ENCODE measurements at places on chromosomes 7 and 10.

GRCh38 chr7:115005251-115005650 lies 83.4 kb downstream of the MDFIC start:
- no peak for DNase-seq

DNA sequence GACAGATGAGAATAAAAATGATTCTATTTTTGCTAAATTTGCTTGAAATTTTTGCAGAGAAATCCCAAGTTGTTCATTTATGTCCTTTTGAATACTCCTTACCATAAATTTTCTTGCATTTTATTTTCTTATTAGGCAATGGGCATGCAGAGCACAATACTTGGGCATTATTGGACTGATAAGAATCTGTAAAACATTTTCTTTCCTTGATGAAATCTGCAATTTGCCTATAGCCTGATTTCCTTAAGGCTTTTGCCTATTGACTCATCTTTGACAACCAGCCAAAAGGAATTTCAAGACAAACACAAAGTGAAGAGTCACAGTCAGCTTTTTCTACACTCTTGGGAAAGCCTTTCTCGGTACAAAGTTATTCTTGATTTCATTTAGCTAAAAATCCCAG lies 30.5 kb upstream of the GNAT3 start:
- peak; percentile 95 for DNase-seq

DNA sequence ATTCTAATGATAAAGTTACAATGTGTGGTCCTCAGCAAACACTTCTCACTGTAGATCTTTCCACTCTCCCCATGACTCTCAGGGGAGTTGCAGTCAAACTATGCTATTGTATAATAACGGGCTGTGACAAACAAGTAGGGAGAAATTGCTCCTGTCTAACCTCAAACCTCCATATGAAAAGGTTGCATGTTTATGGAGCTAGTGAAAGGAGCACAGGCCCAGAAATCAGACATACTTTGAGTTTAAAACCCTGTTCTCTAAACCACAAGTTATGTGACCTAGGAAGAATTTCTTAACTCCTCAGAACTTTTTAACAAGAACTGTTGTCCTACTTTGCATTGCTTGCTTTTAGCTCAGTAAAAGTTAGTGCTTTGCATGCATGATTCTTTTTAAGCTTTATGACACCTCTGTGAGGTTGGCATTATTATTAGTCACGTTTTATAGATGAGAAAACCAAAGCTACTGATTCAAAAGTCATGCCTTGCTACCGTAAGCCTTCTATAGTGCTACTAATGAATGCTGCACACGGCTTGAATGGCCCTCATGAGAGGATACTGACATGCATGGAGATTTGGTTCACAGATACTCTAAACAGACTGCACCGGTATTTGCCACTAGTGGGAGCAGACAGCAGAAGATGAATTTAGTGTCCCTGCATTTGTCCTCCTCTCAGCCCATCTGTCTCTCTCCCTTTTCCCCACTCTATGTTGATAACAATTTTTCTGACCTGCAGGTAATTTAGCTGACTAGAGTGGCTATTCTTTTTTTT lies 129.5 kb upstream of the PCGF5 start:
- peak; percentile 15 for DNase-seq

- no peak for DNase-seq
These were observed 46.7 kb upstream of the MDFIC start for GRCh38 chr7:114875186-114875585.

GRCh38 chr10:34206935-34207268 lies 608.2 kb downstream of the PARD3 start:
- DNase-seq, result no peak

- DNase-seq, result no peak
These were observed 54.1 kb downstream of the HK1 start for GRCh38 chr10:69332278-69333010.

- DNase-seq, result no peak
These were observed 20.8 kb upstream of the JCAD start for GRCh38 chr10:30080161-30080560.

DNA sequence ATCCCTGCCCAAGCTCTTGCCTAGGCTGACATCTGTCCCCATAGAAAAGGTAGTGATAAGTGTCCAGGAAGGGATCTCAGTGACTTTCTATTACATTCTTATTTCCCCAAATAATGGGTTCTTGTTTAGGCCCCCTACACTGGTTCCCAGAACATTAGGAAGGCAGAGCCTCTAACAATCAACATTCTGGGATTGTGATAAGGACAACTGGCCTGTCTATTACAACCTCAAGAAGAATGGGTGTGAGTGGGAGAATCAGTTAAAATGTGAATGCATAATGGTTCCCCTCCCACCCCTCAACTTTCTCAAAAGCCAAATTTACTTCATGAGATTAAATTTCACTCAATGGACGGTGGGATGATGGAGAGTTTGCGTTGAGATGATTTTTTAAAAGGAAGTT lies 6.4 kb upstream of the ANKRD1 start:
- DNase-seq, result no peak

DNA sequence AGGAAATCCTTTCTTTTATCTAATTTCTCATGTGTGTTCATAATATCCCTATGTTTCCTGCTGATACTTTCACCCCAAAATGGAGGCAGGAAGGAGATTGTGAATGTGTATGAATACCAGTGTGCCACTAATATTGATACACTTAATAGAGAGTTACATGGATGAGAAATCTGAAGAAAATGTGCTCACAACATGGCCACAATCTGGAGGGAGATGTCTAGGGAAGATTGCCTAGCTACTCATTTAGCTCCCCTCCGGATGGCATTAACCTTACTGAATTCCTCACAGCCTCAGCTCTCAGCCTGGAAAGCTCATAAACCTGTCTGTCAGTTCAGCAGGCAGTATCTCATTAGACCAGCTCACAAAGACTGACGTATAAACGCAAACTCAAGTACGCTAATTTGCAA lies 23.4 kb upstream of the DMTF1 start:
- no peak for DNase-seq

DNA sequence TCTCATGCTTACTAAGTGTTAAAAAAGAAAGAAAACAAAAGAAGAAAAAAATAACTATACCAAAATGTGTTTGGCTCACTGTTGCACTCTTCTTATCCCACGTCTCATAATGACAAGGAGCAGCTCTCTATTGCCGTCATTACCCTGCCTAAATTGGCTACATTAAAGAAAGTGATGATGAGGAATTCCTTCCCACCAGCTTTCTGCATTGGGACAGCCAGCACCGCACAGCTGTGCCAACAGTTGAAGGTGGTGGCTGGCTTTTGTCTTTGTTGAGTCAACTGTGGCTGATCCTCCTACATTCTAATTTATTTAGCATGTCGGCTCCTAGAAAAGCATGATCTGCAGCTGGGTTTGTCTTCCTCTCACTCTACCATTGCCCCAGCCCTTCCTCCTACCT lies 751.8 kb downstream of the KCNMA1 start:
- DNase-seq, result no peak

DNA sequence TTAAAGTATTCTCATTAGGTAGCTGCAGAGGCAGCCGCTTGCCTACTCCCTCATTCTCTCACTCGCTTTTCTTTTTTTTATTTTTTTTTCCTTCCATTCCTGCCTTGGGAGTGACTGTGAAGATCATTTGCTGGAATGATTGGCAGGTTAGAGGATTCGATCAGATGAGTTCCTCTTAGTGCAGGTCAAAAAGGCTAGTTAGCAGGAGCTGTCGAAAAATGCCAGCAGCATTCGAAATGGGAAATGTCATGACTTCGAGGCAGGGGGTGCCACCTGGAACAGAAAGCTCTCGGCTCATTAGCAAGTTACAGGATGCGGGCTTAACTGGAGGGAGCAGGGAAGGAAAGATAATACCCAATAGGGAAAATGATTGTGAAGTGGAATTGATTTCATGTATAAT lies 137.5 kb upstream of the FZD1 start:
- no peak for DNase-seq

GRCh38 chr10:50394832-50395231 lies 143.5 kb upstream of the ASAH2 start:
- DNase-seq, result no peak

- peak; percentile 88 for DNase-seq
These were observed 84.9 kb downstream of the CHRM2 start for GRCh38 chr7:136953386-136953785.

DNA sequence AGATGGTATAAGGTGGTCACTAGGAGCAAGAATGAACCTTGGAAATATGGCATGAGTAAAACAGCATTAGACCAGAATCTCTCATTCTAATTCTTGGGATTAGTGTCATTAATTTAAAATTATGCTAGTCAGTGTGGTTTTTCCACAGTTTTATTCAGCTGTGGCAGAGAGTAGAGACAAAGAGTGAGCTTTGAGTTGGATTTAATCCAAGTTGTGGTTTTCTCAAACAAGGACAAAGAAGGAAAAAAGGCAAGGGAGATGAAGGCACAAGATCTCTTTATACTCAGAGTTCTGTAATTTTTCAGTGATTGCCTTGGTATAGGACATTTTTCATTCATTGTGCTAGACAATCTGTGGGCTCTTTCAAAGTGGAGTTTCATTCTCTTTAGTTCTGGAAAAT lies 28.2 kb upstream of the AKAP9 start:
- peak; percentile 66 for DNase-seq

GRCh38 chr7:105429746-105430612 lies 41.3 kb upstream of the SRPK2 start:
- peak; percentile 51 for DNase-seq

Measured in M059J (cell line).